ENCODE measurements at places on chromosomes 6 and 20.

GRCh38 chr6:138654715-138655634, 118.6 kb upstream of the CCDC28A start:
- H3K4me3 ChIP-seq: no peak overlapping the region
- no peaks in the 10 kb centered on the region for H3K36me3 ChIP-seq
- H3K27ac ChIP-seq: no peak overlapping the region
- DNase-seq: peak; percentile 20
- peaks cover 18% of the 10 kb centered on the region for H3K4me1 ChIP-seq
- H3K27me3 ChIP-seq: peaks cover 28% of the 10 kb centered on the region

- no peaks in the 10 kb centered on the region for H3K4me1 ChIP-seq
- DNase-seq: no peak
- H3K27me3 ChIP-seq: peaks cover 5% of the 10 kb centered on the region
These were observed 111.6 kb upstream of the RREB1 start for GRCh38 chr6:6996124-6996523.

- H3K27me3 ChIP-seq: peaks cover 12% of the 10 kb centered on the region
- no peak overlapping the region for H3K27ac ChIP-seq
- H3K4me1 ChIP-seq: peaks cover 2% of the 10 kb centered on the region
- H3K4me3 ChIP-seq: no peak overlapping the region
These were observed 470 bp downstream of the COL20A1 start for GRCh38 chr20:63293456-63293855.

- no peak overlapping the region for H3K4me3 ChIP-seq
- no peaks in the 10 kb centered on the region for H3K4me1 ChIP-seq
- DNase-seq: no peak
- H3K27me3 ChIP-seq: no peaks in the 10 kb centered on the region
- no peak overlapping the region for H3K27ac ChIP-seq
These were observed 55.8 kb downstream of the CDH4 start for GRCh38 chr20:61307686-61308476.

DNA sequence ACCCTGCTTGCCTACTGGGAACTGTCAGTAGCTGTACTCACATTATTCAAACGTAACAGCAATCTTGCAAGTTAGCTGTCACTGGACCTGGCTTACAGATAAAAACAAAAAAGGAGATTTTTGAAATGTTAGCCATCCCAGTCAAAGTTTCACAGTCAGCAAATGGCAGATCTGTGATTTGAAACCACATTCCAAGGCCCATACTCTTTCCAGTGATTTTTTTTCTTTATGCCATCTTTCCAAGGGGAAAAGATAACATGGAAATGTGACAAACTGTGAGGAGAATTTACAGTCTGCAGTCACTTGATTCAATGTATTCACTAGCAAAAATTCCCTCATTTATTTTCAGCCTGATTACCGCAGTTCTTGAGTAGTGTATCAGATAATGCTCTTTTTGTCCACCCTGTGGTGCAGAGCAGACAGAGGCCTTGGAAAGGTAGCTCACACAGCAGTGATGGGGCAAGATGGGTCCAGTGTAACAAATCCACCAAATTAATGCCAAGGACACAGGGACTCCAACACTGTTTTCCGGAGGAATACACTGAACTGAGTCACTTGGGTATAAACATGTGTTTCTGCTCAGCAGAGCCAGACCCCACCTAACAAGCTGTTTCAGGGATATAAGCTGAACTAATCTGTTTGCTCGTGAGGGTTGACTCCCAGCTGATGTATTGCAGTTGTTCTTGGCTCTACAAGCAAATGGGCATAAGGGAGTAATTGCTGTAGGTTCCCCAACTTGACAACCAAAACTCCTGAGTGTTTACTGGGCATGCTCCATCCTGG, 49.9 kb upstream of the ADGRF1 start:
- no peaks in the 10 kb centered on the region for H3K27me3 ChIP-seq
- no peaks in the 10 kb centered on the region for H3K4me1 ChIP-seq
- no peak for DNase-seq
- H3K36me3 ChIP-seq: no peaks in the 10 kb centered on the region

DNA sequence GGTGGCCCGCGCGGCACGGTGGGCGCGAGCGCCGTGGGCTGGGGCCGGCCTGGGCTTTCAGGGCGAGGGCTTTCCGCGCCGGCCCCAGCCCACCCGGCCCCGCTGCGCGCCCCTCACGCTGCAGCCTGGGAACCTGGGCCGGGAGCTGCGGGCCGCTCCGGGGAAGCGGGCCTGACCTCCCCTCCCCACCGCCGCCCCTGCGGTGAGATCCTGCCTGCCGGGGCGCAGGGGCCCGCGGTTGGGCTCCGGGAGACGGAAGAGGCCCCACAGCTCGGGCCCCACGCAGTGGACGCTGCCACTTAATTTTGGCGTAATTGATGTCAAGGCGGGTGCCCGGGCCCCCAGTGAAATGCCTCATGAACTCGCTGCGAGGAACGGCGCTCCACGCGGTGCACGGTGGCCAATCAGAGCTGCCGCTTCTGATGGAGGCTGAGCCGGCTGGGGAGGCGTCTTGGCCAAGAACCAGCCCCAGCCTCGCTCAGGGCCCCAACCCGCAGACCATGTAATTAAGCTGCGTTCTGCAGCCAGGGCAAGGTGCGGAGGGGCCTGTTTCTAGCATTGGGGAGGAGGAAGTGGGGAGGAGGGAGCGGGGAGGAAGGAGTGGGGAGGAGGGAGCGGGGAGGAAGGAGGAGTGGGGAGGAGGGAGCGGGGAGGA, 96.1 kb upstream of the BHLHE23 start:
- no peaks in the 10 kb centered on the region for H3K36me3 ChIP-seq
- peak; percentile 73 for DNase-seq
- peak overlapping the region; percentile 91 for H3K27ac ChIP-seq
- peak overlapping the region; percentile 80 for H3K4me3 ChIP-seq

DNA sequence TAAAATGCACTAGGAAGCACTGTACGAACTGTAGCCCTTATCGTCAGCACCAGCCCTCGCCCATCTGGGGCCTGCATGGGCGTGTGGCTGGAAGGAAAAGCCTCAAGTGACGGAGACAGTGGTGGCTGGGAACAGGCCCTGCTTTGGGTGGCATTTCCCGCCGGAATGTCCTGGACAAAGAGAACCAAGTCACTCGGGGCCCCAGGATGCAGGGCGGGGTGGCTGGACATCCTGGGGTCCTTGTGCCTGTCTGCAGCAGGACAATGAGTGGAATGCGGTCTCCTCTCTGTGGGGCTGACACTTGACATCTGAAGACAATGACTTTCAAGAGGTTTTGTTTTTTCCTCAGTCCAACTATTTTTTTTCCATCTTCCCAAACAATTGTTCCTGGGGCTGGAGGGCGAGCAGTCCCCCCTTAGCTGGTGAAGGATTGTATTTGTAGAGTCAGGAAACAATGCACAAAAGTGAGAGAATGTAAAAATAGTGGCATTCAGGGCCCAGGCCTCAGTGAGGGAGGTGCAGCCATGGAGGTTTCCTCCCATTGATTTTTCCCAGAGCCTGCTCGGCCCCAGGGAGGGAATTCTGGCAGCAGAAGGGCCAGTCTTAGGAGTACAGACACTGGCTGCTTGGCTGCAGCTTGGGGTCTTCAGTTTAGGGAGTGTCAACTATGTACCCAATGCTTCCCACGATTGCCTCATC, 64.4 kb downstream of the PREX1 start:
- H3K4me3 ChIP-seq: no peak overlapping the region
- H3K4me1 ChIP-seq: peaks cover 92% of the 10 kb centered on the region
- no peak for DNase-seq
- H3K27me3 ChIP-seq: no peaks in the 10 kb centered on the region

DNA sequence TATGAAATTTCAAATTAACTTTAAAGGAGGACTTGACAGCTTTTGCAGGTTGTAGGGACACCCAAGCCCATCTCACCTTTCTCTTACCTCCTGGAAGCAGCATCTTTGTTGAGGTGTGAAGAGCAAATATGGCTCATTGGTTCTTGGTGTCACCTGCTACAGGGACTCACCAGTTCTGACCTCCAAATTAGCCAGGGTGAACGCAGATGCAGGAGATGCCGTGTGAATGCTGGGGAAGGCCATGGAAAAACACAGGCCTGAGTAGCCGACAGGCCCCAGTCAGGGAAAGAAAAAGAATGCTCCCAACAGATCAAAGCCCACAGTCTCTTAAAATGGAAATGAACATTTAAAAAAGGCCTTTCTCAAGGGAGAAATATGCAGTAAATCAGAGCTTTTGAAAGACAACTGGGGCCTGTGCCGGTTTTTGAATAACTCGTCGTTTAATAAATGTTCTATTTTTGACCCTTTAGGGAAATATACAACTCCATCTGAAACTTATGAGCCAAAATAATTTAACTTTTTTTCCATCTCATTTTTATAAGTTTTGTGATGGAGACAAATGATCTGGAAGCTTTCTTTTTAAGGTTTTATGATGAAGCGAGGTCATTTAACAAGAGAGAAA, 167.5 kb downstream of the CD83 start:
- peaks cover 2% of the 10 kb centered on the region for H3K27me3 ChIP-seq
- no peak overlapping the region for H3K27ac ChIP-seq
- no peaks in the 10 kb centered on the region for H3K36me3 ChIP-seq
- H3K4me3 ChIP-seq: no peak overlapping the region

- H3K27me3 ChIP-seq: no peaks in the 10 kb centered on the region
- peak; percentile 41 for DNase-seq
- H3K27ac ChIP-seq: peak overlapping the region; percentile 99
- H3K4me1 ChIP-seq: peaks cover 75% of the 10 kb centered on the region
- H3K4me3 ChIP-seq: peak overlapping the region; percentile 65
These were observed 157.4 kb upstream of the ZNF217 start for GRCh38 chr20:53750827-53751619.

- no peak overlapping the region for H3K4me3 ChIP-seq
- no peaks in the 10 kb centered on the region for H3K27me3 ChIP-seq
- H3K27ac ChIP-seq: peak overlapping the region; percentile 74
- H3K36me3 ChIP-seq: peaks cover 29% of the 10 kb centered on the region
- H3K4me1 ChIP-seq: peaks cover 76% of the 10 kb centered on the region
- no peak for DNase-seq
These were observed 30.7 kb downstream of the PTPN1 start for GRCh38 chr20:50540620-50541605.

GRCh38 chr6:72975352-72975752, 249.9 kb downstream of the KHDC1L start:
- H3K4me3 ChIP-seq: no peak overlapping the region
- peaks cover 15% of the 10 kb centered on the region for H3K36me3 ChIP-seq
- peaks cover 6% of the 10 kb centered on the region for H3K4me1 ChIP-seq
- no peak for DNase-seq
- no peak overlapping the region for H3K27ac ChIP-seq

GRCh38 chr6:130473886-130474285, 108.1 kb downstream of the TMEM200A start:
- DNase-seq: no peak
- no peaks in the 10 kb centered on the region for H3K27me3 ChIP-seq
- no peak overlapping the region for H3K27ac ChIP-seq
- no peak overlapping the region for H3K4me3 ChIP-seq

DNA sequence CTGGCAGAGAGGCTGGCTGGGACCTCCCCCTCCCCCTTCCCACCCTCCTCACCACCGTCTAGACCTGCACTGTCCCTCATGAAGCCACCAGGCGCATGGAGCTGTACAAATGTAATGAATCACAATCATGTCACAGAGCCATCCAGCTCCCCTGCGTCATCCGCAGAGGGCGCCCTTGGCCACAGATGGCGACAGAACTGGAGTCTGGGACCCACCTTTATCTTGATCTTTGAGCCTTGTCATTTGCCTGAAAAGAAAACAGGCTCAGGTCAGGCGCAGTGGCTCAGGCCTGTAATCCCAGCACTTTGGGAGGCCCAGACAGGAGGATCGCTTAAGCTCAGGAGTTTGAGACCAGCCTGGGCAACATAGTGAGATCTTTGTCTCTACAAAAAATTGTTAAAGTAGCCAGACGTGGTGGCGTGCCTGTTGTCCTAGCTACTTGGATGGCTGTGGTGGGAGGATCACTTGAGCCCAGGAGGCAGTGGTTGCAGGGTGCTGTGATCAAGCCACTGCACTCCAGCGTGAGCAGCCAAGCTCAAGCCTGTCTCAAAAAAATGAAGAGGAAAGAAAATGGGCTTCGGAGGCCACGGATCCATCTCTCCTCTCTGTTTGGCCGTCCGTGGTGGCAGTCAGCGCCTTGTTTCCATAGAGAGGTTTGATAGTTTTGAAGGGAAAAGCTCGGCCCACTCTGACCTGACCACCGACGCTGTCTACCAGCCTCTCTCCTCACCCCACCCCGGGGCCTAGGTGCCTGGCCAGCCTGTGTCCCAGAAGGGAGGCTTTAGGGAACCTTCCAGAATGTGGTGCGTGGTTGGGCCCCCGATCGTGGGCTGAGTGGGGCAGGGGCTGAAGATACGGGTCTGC, 6.2 kb downstream of the COL9A3 start:
- H3K4me1 ChIP-seq: peaks cover 4% of the 10 kb centered on the region
- no peak overlapping the region for H3K4me3 ChIP-seq
- H3K27ac ChIP-seq: no peak overlapping the region

DNA sequence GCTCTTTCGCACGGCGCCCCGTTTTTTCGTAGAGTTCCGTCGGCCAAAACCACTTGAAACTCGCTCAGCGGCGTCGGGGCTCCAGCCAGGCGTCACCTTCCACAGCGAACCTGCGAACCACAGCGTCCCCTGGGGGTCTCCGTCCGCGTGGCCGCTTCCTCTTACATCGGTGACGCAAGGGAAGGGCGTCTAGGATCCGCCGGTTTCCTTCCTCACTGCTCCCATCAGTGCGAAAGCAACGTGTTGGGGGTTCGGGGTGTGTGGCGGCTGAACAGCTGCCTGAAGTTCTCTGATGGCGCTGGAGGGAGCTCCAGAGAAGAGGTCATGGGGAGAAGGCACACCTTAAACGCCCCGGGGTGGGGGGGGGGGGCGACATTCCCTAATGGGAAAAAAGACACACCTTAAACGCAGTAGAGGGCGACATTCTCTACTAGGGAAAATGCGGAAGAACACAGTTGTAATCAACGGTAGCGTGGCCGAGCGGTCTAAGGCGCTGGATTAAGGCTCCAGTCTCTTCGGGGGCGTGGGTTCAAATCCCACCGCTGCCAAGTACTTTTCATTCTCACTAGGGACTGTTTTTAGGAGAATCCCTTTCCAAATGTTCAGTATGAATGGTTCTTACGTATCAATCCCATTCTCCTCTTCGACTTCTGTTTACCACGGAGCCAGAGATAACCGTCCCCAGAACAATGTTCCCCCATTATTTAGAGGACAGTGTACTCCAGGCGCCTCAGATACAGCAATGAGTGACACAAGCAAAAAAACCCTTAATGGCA, 16.4 kb downstream of the ZNF311 start:
- H3K4me3 ChIP-seq: peak overlapping the region; percentile 80
- H3K27ac ChIP-seq: peak overlapping the region; percentile 49
- peak; percentile 83 for DNase-seq
- peaks cover 44% of the 10 kb centered on the region for H3K27me3 ChIP-seq

GRCh38 chr20:49462626-49463025, 19.8 kb downstream of the KCNB1 start:
- no peak overlapping the region for H3K27ac ChIP-seq
- H3K36me3 ChIP-seq: no peaks in the 10 kb centered on the region
- H3K4me3 ChIP-seq: no peak overlapping the region

DNA sequence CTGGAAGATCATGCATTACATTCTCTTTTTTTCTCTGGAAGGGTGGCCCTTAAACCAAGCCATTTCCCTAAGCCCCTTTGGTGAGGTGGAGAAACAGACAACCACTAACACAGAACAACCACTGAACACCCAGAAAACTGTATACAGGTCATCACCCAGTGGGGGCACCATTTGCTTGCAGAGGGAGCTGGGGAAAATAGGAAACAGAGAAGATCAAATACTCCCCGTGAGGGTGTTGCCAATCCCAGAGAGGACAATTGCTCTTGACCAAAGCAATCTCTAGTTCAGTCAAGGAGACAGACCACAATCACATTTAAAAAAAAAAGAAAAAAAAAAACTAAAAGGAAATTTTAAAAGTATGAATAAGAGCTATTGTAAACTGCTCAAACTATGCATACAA, 865 bp upstream of the DAAM2 start:
- H3K27ac ChIP-seq: no peak overlapping the region
- H3K4me3 ChIP-seq: no peak overlapping the region
- H3K36me3 ChIP-seq: no peaks in the 10 kb centered on the region
- no peak for DNase-seq

Data from activated naive CD8-positive, alpha-beta T cell treated with anti-CD3 and anti-CD28 coated beads, Interleukin-2, amount 50 U/mL, for 24 hours (primary cell).